ENCODE measurements at places on chromosomes 12 and 14.

- no peak for DNase-seq
These were observed 491.2 kb downstream of the PCNX1 start for GRCh38 chr14:71398450-71398849.

DNA sequence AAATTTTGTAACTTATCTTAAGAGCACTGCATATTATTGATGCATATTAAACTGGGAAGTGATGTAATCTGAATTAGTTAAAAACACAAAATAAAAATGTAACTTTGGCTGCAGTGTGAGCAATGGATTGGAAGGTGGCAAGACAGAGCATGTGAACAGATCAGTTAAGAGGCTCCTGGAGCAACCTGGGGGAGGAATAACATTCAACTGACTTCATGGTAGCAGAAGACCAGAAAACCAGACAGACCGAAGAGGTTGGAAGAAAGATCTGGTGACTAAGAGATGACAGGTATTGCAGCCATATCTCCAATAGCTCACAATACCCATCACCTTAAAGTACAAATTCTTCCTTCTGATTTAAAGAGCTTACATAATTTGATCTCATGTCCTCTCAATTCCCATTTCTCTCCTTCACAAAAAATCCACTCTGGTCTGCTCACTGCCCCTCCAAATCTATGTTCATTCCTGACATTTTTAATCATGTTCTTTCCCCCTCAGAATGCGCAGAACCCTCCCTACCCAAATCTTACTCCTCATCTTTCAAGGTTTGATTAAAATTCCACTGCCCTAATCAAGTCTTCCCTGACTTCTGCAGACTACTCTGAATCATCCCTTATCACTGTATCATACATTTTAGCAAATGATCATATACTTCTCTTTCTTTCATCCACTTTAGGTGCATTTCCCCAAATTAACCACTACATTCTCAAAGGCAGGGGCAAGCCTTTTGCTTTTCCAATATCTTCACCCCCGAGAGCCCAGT is 51.5 kb downstream of the DUSP16 start:
- DNase-seq, result no peak

- DNase-seq, result no peak
These were observed 108.9 kb upstream of the FGD4 start for GRCh38 chr12:32290411-32290810.

DNA sequence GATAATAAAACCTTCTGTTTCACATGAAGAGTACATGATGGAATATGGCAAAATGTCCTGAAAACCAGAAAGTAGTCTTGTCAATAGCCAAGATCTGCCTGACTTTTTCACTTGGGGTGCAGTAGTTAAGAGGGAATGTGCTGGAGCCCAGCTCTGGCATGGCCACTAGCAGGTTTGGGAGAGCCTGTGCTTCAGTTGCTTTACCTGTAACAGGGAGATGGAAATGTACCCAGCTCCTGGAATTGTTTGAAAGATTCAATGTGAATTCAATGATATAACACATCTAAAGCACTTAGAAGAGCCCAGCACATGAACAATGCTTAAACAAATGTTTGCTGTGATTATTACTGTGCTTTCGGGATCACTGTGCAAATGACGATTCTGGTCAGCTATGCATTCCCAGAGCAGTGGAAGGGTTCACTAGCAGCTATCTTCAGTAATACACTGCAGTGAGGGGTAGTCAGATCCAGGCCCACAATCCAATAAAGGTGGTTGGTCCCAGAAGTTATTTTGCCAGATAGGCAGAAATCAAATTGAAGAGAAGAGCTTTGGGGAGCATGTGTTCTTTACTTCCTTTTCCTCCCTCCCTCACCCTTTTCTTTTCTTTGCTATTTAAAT is 224.9 kb downstream of the APAF1 start:
- DNase-seq, result no peak

DNA sequence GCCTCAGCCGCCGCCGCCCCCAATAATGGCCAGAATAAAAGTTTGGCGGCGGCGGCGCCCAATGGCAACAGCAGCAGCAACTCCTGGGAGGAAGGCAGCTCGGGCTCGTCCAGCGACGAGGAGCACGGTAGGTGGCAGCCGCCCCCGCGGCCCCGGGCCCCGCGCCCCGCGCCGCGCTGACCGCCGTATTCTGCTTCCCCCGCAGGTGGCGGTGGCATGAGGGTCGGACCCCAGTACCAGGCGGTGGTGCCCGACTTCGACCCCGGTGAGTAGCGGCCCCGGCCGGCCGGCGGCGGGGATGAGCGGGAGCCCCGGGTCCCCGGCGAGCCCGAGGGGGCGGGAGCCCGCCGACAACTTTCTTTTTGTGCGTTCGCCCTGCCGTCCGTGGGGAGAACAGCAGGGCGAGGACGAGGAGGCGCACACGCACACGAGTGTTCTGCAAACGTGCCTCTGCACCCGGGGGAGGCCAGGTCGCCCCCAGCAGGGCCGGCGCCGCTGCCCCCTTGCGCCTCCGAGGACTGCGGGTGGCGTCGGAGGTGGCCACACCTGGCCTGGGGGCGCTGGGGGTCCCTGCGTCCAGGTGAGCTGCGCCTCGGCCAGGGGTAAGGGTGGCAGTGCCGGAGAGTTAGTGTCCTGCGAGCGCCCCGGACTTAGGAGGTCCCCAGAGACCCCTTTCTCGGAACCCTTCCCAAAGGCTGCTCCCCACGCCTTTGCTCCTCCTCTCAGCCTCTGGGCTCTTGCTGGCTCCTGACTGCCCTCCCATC is 794 bp downstream of the RCOR1 start:
- DNase-seq, result no peak

DNA sequence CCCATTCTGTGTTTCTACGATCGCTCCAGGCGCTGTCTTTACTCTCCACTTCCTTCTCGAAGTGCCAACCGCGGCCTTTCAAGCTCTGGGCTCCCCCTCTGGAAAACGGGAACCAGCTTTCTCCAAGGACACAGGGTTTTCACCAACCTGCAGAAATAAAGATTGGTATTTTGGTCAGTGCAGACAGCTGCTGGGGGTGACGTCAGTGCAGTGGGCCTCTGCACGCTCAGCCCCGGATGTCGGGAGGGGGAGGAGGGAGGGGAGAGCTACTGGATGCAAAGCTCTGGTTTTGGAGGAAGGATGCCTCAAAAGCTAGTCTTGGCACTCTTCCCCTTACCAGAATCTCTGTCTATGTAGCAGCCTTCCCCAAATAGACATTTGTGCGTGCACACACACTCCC is 19.9 kb downstream of the HRK start:
- DNase-seq, result no peak

GRCh38 chr12:27952510-27952909 is 20.0 kb downstream of the PTHLH start:
- DNase-seq, result no peak

- no peak for DNase-seq
These were observed 31.9 kb upstream of the RAP1B start for GRCh38 chr12:68578765-68579164.

- no peak for DNase-seq
These were observed 17.0 kb upstream of the ERBB3 start for GRCh38 chr12:56062996-56063395.

DNA sequence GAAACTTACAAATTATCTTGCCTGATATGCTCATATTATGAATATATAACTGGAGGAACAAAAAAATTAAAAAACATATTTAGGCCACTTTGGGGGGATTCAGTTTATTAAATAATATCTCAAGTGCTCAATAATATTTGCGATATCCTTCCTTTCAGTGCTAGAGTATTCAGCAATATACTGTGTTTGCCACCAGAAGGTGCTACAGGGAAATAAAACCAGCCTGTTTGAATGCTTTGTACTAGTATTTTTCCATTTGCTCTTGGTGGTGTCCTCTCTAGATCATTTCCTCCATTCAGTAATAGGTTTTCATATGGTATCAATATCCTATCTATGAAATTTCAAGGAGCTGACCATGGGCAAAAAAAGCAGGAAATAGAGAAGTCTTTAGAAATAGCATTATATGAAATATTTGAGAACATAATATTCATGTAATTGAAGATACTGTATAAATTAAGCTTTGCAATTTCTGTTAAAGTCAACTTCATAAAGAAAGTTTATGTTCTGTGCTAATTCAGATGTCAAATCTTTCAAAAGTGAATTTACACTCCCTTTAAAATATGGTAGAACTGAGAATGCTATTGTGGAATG is 106.2 kb upstream of the NAV3 start:
- DNase-seq, result no peak

- no peak for DNase-seq
These were observed 269.9 kb downstream of the ADAMTS20 start for GRCh38 chr12:43282106-43282505.

GRCh38 chr14:29608861-29609260 is 318.8 kb downstream of the PRKD1 start:
- no peak for DNase-seq

- DNase-seq, result peak; percentile 99
These were observed 141.3 kb upstream of the HIF1A start for GRCh38 chr14:61553730-61554641.

DNA sequence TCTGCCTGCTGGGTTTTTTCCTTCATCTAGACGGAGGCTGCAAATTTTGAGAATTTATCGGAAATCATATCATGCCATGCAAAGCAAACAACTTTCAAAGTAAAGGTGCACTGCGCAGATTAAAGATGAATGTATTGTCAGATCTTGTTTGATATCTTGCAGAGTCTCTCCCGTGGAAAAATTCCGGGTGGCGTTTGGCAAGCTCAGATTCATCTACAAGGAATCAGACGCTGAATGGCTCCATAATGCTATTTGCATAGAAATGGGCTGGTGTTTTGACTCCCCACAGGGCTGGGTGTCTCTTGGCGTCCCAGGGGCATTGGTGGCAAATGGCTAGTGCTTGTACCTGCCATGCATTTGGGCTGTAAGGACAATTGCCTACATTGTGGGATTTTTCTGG is 274.0 kb downstream of the VRK1 start:
- no peak for DNase-seq

- no peak for DNase-seq
These were observed 23.4 kb upstream of the RAB35 start for GRCh38 chr12:120139958-120140357.

DNA sequence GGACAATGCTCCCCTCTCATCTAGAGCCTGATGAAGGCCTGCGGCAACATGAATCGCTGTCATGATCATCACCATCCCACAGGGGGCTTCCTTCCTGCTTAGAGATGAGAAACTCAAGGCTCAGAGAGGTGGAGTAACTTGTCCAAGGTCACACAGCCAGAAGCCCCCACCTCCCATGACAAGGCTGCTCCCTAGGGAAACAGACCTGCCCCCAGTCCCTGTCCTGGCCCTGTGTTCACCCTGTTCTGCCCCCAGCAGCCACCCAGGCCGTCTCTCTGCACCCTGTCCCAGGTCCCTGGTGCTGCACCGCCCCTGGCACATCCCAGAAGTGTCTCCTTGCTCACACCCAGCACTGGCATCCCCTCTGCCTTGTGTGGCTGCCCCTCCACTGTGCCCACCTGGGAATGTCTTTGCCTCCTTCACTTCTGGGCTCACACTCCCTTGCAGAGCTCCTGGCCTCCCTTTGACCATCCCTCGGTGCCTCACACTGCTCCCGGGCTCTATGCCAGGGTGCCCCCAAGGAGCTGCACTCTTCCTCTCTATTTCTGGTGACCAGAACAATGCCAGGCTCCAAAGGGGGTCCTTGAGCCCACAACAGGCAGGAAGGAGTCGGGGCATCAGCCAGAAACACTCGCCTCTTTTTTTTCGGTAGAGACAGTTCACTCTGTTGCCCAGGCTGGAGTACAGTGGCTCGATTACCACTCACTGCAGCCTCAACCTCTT is 70.5 kb downstream of the BCL11B start:
- DNase-seq, result no peak

DNA sequence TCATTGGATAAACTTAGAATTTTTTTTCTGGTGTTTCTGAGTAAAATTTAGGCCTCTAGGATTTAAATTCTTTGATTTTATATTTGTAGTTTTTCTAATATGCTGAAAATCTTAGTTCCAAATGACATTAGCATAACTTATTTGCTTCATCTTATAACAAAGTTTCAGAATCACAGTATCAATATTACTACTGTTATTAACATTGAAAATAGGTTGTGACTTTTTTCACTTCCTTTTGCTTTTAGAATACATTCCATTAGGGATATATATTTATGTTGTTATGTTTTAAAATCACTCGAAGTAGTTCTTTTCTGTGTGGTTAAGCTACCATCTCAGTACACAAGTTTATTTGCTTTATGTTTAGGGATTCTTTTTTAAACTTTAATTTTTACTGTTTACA is 12.8 kb downstream of the RAB3IP start:
- no peak for DNase-seq

GRCh38 chr14:76720382-76720813 is 40.9 kb upstream of the VASH1 start:
- DNase-seq, result peak; percentile 87

GRCh38 chr12:54030889-54031471 is 1.9 kb upstream of the HOXC5 start:
- DNase-seq, result no peak

DNA sequence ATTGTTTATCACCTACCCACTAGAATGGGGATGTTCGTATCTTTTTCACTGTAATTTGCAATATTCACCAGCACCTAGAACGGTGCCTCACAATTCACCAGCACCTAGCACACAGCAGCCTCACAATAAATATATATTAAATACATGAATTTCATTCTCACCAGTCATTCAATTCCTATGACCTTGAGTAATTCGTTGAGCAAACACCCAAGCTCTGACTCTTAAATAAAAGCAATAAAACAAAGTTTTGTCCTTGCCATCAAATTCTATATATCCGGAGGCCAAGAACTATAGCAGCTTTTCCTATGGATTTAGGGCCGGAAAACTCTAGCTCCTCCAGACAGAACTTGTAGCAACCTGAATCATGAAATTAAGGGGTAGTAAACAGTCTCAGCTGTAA is 981 bp downstream of the VTI1B start:
- DNase-seq, result no peak

- DNase-seq, result no peak
These were observed 135.5 kb upstream of the CPM start for GRCh38 chr12:69068448-69068847.

Data from HTR-8/SVneo (cell line).